ENCODE measurements at places on chromosomes 1 and 21.

- DNase-seq: no peak
These were observed 68.6 kb downstream of the MDM4 start for GRCh38 chr1:204584699-204585372.

DNA sequence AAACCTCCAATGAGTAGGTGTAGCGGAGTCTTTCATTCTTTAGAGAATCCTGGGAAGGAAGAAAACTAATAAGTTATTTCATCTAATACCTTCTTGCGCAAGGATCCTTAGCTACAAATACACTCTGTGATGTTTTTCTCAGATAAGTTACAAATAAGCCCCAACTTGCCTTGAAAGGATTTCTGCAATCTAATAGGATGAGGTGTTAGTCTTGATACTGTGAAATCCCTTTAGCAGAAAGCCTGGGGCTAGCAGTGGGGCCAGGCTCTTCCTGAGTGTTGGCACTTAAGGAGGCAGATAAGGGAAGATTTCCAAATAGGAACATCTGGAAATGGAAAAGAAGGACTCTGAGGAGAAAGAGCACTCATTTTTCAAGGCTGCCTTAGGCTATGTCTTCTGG lies 168.0 kb upstream of the DAB1 start:
- no peak for DNase-seq

DNA sequence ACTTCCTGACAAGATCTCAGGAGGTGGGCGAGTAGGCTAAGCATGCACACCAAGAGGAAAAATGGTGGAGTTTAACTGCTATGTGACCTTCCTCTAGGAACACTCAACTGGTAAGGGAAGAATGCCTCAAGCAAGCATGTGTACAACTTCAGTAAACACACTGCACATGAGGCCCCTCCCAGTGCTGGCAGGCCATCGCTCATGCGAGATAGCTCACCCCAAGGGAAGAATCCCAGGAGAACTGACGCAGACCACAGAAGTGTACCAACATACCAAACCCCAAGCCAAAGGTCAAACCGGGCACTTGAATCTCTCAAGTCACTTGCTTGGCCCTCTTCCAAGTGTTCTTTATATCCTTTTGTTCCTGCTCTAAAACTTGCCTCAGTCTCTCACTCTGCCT lies 40.5 kb upstream of the GALNT2 start:
- no peak for DNase-seq

- DNase-seq: no peak
These were observed 104.5 kb downstream of the NGF start for GRCh38 chr1:115233598-115233997.

DNA sequence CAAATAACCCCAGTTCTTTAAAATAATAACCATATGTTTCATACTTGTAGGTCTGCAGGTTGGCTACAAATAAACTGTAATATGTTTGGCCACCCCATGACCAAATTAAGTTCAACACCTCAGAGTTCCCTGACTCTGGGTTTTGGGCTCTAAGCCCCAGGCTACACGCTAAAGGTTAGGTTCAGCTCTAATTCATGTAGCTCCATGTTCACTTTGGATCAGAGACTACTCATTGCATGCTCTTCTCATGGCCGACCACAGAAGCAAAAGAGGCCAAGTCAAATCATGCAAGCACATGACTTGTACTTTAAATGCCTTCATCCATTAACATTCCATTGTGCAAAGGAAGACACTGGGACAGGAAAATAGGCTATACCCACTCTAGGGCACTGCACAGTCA lies 66.2 kb downstream of the MRPL39 start:
- DNase-seq: no peak

DNA sequence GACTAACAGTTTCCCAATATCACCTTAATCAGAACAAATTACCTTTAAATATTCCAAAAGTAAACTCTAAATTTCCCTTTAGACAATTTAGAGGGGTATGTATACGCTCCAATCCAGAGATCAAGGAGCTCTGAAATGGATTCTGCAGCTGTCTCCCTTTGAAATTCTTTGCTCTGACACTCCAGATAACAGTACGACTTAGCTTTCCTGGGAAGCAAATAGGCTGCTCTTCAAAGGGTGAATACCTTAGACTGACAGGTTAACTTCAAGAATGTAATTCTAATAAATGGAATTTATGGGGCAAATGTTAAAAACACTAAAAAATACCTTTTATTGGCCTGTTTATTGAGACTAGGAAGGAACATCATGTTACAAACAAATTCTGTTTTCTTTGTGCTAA lies 357.2 kb downstream of the USP25 start:
- DNase-seq: no peak

- no peak for DNase-seq
These were observed 72.3 kb downstream of the PRDM2 start for GRCh38 chr1:13772271-13772670.

- DNase-seq: no peak
These were observed 51.4 kb downstream of the GRIK1 start for GRCh38 chr21:29888437-29888836.

DNA sequence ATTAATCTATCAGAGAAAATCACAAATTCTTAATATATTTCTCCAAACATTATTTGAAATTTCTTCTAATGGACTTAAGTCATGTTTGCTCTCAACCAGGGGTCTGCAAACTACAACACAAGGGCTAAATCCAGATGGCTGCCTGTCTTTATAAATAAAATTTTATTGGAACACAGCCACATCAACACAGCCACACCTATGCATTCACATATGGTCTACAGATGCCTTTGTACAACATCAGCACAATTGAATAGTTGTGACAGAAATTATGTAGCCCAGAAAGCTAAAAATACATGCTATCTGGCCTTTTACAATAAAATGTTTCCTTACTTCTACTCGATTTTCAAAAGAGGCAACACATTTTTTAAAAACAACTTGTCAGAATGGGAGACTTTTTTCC lies 103.9 kb downstream of the DPYD start:
- DNase-seq: no peak

DNA sequence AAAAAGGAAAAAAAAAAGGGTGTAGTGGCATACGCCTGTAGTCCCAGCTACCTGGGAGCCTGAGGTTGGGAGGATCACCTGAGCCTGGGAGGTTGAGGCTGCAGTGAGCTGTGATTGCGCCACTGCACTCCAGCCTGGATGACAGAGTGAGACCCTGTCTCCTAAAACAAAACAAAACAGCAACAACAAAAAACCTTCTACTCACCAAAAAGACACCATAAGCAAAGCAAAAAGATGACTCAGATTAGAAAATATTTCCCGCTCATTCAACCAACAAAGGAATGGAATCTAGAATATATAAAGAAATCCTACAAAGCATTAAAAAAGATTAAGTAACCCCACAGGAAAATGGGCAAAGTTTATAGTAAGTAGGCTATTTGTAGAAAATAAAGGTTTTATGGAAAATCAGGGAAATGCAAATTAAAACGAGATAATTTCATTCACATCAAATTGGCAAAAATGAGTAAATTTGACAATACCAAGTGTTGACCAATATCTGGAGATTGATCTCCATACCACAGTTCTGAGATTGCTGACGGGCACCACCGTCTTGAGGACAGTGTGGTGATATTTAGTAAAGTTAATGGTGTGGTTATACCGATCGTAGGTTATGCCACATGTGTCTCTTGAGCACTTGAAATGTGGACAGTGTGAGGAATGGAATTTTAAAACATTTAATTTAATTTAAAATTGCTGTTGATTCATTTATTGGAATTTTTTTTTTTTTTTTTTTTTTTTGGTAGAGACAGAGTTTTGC lies 54.0 kb downstream of the PIK3CD start:
- no peak for DNase-seq

DNA sequence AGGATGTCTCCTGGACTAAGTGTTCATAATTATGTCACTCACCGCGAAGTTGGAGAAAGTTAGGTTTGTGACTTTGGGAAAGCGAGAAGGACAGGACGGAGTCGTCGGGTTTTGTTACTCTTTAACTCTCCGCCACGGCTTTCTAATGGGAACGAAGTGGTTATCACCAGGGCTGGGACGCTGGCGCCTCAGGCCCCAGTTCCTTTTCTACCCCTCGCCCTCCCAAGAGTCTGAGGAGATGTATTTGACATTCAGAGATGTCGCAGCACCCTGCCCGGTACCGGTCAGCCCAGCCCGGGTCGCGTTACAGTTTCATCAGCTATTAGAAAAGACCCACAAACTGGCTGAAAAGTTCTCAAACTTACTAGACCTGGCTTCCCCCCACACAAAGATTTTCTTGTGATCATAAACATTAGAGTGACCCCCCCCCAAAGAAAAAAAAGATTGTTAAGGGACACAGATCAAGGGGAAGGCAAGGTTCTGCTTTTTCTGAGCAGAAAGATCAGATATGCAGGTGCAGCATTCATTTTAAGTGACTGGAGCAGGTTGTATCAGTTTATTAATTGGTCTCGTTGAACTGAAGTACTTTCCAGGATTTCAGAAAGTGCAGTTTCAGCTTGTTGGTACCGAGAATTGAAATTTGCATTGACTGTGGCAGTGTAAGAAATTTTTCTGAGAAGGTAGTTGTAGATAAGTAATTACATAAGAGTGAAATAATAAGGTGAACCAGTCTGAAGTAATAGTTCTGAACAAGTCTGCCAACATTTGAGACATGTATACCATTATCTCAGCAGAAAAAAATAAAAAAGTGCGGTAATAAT lies 859 bp upstream of the ZBTB18 start:
- DNase-seq: no peak

DNA sequence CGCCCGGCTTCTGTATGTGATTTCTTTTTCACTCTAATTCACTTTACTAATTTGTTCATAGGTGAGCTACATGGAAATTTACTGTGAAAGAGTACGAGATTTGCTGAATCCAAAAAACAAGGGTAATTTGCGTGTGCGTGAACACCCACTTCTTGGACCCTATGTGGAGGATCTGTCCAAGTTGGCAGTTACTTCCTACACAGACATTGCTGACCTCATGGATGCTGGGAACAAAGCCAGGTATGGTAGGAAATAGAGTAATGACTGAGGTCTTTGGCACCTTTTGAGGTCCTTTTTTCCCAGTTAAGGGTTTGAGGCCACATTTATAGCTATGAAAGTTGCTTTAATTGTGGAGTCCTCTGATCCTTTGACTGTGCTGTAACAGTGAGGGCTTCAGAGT lies 56.9 kb downstream of the KIF1B start:
- no peak for DNase-seq

GRCh38 chr1:205512059-205513045 lies 7.9 kb downstream of the CDK18 start:
- DNase-seq: no peak

DNA sequence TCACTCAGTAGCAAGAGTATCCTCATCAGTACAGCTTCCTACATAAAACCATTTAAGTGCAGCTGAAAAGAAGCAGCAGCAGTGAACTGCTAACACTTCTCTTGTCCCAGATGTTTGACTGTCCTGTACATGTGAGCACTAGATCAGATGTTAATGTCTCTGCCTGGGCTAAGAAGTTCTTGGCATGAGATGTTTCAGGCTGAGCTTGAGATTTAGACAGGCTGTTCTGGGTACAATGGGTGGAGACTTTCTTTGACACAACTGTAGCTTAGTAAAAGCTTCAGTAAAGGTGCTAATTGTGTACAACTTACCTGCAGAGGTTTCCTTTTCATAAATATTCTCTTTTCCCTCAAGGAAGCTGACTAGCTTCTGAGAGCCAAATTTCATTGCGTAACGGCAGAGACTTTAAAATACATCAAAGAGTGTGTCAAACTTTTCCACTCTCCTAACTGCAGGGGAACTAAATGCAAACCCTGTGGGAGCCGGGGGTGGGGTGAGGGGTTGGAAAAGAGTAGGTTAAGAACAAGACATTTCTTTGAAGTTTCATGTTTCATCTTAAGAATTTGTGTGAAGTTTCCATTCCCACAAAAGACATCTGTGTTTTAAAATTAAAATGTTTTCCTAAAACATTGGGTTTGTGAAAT lies 82.1 kb upstream of the CCDC190 start:
- no peak for DNase-seq

DNA sequence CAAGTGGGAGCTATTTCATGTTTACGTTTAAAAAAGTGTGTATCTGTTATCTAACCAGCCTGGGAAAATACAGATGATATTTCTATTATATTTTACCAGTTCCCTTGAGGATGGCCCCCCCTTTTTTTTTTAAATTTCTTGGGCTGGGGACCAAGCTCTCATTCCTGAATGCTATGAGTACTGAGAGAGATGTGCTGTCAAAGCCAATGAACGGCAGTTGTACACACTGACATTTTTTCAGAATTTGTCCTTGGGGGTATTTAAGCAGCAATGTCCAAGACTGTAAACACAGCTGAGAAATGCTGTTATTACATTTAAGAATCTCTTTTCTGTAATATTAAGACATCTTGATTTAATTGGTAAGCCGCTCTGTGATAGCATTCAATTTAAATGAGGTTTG lies 177.9 kb downstream of the ST6GALNAC3 start:
- DNase-seq: no peak

GRCh38 chr1:20047096-20047495 lies 22.9 kb upstream of the PLA2G5 start:
- no peak for DNase-seq

DNA sequence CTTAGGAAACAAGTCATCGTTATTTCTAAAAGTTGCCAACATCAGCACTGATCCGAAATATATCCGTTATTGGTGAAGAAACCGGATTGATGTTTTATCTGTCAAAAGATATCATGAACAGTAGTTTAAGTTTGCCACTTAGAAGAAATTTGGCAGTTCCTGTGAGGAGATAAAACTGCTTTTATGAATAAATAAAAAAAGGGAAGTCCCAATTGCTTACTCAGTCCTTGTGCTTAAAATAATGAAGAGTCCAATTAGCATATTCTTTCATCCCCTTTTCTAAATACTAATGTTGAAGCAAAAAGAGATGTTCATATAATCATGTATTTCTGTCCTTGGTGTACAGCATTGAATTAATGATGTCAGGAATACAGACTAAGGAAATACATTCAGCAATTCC lies 164.6 kb downstream of the NCAM2 start:
- no peak for DNase-seq

- DNase-seq: no peak
These were observed 154.4 kb downstream of the PLPP3 start for GRCh38 chr1:56424744-56425493.

- no peak for DNase-seq
These were observed 2.2 kb upstream of the RHEX start for GRCh38 chr1:206050655-206051235.

GRCh38 chr1:156050376-156050775 lies 3.2 kb downstream of the UBQLN4 start:
- no peak for DNase-seq

GRCh38 chr1:165632152-165632469 lies 1.1 kb downstream of the MGST3 start:
- no peak for DNase-seq

- no peak for DNase-seq
These were observed 68.9 kb downstream of the C4BPA start for GRCh38 chr1:207172885-207173284.

DNA sequence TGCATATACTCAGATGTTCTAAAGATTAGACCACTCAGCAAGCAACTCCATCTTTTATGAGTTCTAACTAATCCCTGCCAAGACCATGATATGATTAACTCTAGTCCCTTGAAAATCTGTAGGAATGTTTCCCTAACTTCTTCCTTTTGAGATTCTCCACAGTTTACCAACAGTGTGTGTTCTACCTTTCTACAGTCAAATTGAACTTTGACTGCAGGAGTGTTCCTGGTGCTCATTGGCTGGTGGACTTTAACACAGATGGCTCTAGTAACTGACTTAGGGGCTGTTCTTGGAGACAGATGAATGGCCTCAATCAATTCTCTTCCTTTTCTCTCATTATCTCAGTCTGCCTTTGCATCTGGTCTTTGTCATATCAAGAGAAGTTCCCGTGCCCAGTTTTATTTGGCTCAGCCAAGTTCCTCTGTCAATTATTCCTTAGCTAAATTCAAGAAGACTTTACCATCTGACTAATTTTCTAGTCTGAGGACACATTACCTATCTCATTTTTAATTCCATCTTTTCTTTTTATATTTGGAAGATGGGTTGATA lies 643.9 kb upstream of the CAMK1G start:
- DNase-seq: no peak

GRCh38 chr1:6330410-6330911 lies 63.1 kb downstream of the ACOT7 start:
- no peak for DNase-seq
